Stimulated activated naive CD4-positive, alpha-beta T cell (primary cell): ENCODE measurements at places on chromosomes 13 and 19.

GRCh38 chr13:31670831-31671617 is 68.3 kb upstream of the RXFP2 start:
- no peak for DNase-seq

DNA sequence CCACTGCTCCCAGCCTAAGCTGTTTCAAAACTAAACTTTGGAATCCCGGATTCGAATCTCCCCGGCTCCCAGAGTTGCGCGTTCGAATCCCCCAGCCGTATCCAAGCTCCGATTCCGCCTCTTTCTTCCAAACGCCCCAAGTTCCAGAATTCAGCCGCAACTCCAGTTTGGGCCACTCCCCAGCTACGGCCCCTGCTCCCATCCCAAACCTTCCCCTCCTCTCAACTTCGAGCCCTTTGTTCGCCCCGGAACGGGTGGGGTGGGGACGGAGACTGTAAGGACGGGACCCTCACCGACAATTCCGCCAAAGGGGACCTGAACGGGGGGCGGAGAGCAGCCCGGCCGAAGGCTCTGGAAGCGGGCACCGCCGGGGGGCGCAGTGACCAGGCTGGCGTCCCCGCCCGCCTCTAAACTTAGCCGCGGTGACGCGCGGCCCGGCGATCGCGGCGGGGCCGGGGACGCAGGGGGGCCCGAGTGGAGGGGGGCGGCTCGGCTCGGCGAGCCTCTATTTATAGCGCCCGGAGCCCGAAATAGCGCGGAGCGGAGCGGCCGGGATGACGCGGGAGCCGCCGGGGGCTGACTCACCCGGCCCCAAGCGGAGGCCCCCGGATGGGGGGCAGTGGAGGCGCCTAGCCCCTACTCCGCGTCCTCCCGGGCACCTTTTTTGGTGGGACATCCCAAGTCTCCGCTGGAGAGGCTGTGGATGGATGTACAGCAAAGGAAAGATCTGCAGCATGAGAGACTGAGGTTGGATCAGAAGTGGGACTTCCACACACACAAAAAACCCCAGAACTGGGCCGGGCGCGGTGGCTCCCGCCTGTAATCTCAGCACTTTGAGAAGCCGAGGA is 4.9 kb upstream of the ERCC1 start:
- no peak for DNase-seq

GRCh38 chr13:89749888-89750287 is 1597.6 kb upstream of the MIR17HG start:
- no peak for DNase-seq

DNA sequence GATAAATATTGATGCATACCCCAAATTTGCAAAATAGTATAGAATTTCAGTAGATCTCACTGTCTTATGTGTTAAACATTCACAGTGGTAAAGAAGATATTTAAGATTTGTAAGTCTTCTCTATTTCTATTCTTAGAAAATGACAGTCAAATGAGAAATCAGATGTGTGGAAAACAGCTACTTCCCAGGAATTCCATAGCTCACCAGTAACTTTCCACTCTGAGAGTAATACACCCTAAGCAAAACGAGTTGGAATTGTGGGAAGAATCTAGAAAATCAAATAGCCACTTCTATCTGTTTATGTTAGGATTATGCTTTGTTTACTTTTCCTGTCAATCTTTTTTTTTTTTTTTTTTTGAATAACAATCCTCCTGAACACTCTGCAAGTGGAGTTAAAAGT is 69.1 kb downstream of the FLT1 start:
- DNase-seq = no peak

DNA sequence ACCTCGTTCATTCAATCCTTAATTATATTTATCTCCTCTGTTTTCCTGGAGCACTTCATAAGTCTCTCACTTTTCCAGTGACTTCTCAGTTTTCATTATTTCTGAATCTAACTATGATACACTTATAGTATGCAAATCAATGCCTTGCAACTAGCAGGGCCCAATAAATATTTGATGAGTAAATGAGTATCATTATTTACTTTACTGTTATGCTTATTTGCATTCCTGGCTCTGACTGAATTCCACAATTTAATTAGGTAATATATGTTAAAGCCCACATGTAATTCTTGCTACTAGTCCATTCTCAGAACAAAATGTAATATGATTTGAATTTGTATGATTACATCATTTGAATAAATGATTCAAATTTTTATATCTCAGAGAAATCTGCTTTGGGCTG is 1595.1 kb upstream of the MIR17HG start:
- DNase-seq = no peak

DNA sequence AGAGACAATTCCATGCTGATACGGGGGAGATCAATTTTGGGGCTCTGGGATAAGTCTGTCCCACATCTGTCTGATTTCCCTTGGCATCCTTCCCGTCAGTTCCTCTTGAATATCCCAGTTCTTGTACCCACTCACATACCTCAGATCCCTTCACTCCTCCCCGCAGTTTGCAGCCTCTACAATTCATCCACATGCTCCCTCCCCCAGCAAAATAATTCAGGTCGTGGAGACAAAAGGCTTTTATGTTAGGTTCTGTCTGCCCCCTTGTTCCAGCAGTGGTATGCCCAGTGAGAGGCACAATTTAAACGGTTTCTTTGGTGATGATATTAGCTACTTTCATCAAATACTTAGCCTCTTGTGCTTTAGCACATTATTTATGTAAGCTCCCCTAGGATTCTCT is 9.6 kb downstream of the RPS16 start:
- DNase-seq = no peak
